Effector CD8-positive, alpha-beta T cell (primary cell): ENCODE measurements at places on chromosomes 4 and X.

DNA sequence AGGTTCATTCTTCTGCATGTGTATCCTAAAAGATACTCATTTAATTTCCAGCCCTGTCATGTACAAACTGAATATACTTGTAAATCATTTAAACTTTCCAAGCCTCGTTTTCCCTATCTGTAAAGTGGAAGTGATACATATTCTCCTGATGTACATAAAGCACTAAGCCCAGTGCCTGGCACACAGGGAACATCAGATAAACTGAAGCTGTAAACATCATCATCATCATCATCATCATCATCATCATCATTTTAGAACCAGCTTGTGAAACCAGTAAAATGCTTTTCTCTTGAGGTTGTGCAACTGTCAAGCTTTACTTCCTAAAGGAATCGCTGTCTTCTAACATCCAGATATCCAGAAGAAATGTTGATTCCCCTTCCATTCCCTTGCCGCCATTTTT, 83.3 kb upstream of the ANXA3 start:
- no peak for DNase-seq

DNA sequence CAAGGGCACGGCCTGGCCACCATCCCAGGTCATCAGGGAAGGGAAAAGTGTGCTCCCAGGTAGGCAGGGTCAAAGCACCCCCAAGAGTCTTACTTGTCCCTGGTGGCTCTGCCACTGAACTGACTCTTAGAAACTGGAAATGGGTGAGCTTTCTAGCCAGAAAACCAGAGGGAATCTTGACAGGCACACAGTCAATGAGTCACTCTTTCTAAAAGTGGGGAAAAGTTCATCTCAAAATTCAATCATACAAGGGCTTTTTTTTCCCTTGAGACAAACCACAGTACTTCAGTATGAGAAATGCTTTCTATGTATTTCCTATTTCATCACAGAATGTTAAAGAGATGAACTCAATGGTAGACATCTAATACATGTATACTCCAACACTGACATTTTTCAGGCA, 12.5 kb downstream of the HPF1 start:
- DNase-seq: no peak

DNA sequence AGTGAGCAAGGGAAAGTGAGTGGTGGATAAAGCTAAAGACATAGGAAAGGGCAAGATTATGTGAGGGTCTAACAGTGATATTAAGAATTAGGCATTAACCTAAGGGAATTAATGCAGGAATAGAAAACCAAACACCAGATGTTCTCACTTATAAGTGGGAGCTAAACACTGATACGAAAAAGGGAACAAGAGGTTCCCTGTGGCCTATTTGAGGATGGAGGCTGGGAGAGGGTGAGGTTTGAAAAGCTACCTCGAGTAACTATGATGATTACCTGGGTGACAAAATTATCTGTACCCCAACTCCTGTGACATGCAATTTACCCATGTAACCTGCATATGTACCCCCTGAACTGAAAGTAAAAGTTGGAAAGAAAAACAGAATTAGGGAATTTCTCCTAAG, 79.0 kb downstream of the ANXA3 start:
- DNase-seq: no peak

DNA sequence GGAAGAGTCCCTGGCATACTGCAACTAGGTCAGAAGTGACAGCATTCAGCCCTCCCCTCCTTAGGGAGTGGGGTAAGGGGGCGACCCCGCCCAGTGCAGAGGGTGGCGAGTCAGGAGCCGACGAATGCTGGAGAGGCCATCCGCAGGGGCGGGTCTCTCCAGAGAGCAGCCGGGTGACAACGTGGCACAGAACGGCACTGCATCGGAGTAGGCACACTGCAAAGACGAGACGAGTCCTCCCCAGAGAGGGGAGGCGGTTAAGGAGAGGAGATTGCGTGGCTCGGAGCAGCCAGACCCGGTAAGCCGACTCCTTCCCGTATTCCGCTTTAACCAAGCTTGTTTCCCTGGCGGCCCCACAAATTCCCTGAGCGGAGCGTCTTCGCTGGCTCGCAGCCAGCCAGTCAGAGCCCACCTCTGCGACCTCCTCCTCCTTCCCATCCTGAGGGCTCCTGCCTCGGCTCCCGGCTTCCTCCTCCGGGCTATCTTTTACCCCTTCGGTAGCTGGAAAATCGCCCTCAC, 54.9 kb downstream of the LINC00632 start:
- no peak for DNase-seq

DNA sequence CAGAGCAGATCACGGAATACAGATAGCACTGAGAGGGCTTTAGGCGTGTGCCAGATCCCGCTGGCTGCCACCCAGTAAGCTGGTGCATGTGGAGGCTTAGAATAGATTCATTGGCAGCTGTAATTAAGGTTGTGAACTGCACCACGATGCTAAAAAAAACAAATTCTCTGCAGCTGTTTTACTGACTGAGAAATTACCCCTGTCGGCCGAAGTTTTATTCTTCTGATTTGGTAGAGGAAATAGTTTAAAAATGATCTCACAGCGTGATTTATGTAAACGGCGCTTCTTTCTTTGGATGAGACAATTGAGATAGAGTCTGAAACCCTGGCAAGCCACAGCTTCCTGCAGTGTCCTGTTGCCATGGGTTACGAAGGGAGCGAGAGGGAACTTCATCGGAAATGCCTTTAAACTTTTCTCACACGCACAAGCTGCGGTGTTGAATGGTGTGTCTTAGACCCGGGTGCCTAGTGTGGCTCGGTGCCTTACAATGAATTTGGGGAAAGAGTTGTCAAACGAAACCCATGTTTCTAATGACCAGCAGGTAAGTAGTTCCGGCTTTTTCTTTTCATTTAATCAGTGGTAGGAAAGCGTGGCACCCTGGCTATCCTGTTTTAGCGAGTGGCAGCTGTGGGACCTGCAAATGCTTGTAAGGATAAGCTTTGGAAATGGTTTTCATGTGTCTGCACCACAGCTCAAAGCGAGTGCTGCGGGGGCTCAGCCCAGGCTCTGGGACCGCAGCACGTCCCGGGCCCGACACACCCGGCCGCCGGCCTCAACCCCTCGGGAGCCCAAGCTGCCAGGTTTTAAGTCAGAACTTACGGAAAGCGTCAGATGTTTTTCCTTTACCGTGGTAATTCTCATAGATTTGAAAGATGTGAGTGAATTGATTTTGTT, 71.7 kb upstream of the HGFAC start:
- DNase-seq: no peak
